ENCODE measurements at places on chromosomes 5 and 9.

DNA sequence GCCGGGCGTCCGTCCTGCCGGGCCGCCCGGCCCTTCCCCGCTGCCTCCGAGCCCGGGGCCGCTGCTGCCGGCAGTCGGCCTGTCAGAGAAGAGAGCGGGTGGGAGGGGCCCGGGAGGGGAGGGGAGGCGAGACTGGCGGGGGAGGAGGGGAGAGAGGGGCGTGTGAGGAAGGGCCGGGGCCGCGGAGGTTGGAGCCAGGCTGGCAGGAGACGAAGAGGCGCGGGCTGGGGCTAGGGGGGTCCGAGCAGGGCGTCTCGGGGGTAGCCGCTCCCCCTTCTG, 570 bp downstream of the CREBRF start:
- no peak for DNase-seq

- no peak for DNase-seq
Measured at GRCh38 chr5:179886190-179886911, 21.3 kb downstream of the TBC1D9B start.

DNA sequence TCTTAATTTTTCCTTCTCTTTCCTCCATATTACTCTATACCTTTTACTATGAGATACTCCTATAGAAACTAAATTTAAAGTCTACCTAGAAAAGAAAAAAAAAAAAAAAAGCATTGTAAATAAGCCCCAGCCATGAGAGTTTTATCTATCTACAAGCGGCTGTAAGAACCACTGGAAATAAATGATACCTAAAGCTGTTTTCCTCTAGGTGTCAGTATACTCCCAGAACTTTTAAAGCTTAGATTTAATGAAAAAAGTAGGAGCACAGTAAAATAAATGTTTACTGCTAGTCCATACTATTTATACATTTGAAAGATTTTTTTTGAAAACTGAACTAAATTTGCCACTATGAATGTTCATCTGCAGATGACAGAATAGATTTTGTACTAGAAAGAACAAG, 26.2 kb downstream of the TYRP1 start:
- peak; percentile 73 for DNase-seq

- no peak for DNase-seq
Measured at GRCh38 chr5:164355267-164355830, 849.9 kb downstream of the MAT2B start.

DNA sequence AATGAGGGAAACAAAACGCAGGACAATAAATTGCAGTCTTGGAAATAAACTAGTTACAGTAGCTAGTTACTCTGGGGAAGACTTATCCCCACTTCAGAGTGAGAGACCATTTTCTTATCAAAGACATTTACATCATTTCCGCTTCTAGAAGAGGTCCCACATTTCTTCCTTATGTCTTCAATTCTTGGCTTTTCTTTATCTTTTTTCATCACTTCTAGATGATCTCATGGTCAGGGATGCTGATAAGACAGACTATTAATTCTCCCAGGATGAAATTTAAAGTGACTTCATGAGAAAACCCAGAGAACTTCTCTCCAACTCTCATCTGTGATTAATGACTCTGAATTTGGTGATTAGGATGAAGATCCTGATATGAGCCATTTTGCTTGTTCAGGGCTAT, 229.1 kb downstream of the MTRR start:
- DNase-seq, result no peak

- DNase-seq, result no peak
Measured at GRCh38 chr5:39566891-39567290, 142.1 kb upstream of the DAB2 start.

DNA sequence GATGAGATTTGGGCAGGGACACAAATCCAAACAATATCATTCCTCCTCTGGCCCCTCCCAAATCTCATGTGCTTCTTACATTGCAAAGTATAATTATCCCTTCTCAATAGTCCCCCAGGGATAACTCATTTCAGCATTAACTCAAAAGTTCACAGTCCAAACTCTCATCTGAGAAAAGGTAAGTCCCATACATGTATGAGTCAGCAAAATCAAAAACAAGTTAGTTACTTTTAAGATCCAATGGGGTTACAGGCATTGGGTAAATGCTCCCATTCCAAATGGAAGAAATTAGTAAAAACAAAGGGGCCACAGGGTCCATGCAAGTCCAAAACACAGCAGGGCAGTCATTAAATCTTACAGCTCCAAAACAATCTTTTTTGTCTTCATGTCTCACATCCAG, 917.9 kb upstream of the CDH10 start:
- DNase-seq, result no peak

DNA sequence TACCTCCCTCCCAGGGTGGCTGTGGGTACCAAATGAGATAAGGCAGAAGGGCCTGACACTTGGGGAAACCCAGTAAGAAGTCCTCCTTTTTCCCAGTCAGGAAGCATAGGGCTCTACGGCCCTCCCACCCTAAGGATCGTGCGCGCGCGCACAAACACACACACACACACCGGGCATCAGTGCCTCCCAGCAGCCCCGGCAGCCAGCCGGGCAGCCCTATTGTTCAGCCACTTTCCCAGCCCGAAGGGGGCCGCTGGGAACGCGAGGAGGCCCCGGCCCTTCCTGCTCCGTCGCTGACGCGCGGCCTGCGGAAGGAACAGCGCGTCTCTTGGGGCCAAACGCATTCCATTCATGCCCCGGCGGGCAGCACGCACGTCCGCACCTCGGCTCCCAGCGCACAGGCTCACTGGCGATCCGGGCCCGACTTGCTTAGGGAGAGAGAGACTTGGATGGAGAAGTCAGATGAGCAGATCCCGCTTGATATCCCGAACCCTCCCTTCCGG, 22.6 kb downstream of the DUSP1 start:
- no peak for DNase-seq

DNA sequence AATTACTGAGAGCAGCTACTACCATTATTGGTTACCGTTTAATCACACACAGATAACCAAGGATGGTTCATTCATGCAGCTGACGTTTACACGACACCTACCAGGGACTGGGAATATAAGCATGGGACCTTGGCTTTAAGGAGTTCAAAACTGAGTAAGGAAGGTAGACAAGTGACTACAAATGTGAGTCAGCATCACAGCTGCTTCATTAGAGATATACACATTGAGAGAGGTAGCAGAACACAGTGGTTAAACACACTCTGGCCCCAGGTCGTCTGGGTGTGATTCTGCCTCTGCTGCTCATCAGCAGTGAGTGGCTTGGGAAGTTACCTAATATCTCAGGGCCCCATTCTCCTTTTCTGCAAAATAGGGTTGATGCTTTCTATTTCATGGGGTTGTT, 268.6 kb downstream of the NR3C1 start:
- no peak for DNase-seq

DNA sequence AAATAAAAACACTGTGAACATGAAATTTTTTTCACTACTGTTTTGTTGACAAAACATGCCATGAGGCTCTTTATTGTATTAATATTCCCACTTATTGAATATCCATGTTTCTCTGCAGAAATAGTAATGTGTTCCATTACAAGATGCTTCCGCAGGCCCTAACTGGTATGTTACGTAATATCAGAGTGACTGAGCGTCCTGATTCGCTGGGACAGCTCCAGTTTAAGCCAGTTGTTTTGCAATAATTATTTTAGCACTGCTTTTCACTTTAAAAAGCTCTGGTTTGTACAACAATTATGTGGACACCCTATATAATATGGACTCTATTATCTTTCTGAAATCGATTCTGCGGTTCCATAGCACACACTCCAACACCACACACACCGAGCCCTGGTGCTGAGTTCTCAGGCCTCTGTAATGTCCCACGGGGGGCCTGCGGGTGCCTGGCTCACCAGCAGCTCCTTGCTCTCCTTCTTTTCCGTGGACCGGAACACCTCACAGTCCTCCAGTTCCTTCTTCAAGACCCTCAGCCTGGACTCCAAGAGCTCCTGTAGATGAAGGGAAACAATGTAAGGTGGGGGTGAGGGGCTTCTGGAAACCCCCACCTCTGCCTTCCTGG, 1.8 kb downstream of the TRIM7 start:
- DNase-seq, result no peak

DNA sequence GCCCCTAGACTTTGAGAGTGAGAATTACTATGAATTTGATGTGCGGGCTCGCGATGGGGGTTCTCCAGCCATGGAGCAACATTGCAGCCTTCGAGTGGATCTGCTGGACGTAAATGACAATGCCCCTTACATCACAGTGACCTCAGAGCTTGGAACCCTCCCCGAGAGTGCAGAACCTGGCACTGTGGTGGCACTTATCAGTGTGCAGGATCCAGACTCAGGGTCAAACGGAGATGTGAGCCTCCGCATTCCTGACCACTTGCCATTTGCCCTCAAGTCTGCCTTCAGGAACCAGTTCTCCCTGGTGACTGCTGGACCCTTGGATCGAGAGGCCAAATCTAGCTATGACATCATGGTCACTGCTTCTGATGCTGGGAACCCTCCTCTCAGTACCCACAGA, 1.3 kb downstream of the PCDHGC4 start:
- DNase-seq, result no peak
